ENCODE measurements at places on chromosomes 16 and 17. TPM values are rescaled to one million over a fixed set of nuclear protein-coding genes. Genes with fewer than 3 reads are reported as not detected.

Gene PYDC1
- total RNA-seq = not detected

Gene PLEKHM1
- total RNA-seq = 16.4 TPM

Gene KRTAP16-1
- total RNA-seq = not detected

Gene CLEC18B
- total RNA-seq = 2.1 TPM

Measured in hair follicular keratinocyte (primary cell).